Activated CD8-positive, alpha-beta memory T cell treated with anti-CD3 and anti-CD28 coated beads, Interleukin-2, amount 10 ng/mL, durations not matched to agents 7 days and 5 days (primary cell): ENCODE measurements at places on chromosomes 11 and 22. TPM values are rescaled to one million over a fixed set of nuclear protein-coding genes. Genes with fewer than 3 reads are reported as not detected.

DNA sequence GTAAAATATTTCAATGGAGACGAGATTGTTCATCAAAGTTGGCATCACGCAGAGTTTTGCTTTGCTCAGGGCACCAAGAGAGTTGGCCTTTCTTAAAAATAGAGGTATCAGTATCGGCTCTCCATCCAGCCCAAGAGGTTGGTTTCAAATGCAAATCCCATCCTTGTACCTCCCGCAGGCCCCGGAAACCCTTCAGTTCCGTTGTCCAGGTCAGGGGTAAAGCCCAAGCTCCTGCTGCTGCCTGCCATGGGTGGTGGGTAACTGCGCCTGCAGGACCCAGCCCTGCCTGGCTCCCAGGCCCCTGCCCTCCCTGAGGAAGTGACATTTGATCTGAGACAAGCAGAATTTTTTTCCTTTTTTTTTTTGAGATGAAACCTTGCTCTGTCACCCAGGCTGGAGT lies 49.3 kb upstream of the RTL6 start:
- DNase-seq = no peak
- H3K36me3 ChIP-seq = no peaks in the 10 kb centered on the region
- peaks cover 9% of the 10 kb centered on the region for H3K4me1 ChIP-seq
- H3K4me3 ChIP-seq = no peak overlapping the region
- H3K27ac ChIP-seq = no peak overlapping the region

- peak overlapping the region; percentile 19 for H3K27ac ChIP-seq
- peak; percentile 79 for DNase-seq
- peaks cover 50% of the 10 kb centered on the region for H3K36me3 ChIP-seq
These were observed 21.8 kb downstream of the NUCB2 start for GRCh38 chr11:17298302-17298701.

Gene SLC17A6
- not detected for total RNA-seq

Gene SCGB1D2
- total RNA-seq = not detected

Gene C11orf54
- 17.1 TPM for total RNA-seq

GRCh38 chr11:64057890-64058289 lies 22.2 kb downstream of the FLRT1 start:
- H3K4me1 ChIP-seq = peaks cover 6% of the 10 kb centered on the region
- no peak for DNase-seq
- H3K36me3 ChIP-seq = no peaks in the 10 kb centered on the region

Gene SMTNL1
- not detected for total RNA-seq

DNA sequence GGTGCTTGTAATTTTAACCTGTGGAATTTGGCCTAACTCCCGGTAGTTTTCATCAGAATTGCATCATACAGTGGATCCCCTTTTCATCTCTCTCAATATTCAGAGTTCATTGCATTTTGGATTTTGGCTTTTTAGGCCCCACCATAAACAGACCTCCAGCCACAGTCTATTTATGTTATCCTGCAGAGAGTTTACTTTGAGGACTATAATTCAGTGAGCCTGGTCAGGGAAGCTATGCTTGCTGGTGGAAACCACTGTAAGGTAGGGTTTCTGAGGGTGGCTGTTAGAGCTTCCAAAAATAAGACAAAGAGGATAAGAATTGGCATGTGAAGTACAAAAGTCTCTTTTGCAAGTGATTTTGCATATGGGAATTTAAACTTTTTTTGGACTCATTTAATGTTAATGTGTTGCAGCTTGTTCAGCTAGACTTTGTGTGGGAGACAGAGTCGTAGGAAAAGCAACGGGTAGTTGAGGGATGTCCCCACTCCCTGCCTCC lies 34.8 kb upstream of the DDI1 start:
- H3K4me1 ChIP-seq = no peaks in the 10 kb centered on the region
- no peaks in the 10 kb centered on the region for H3K36me3 ChIP-seq
- H3K27ac ChIP-seq = no peak overlapping the region

Gene MS4A6E
- not detected for total RNA-seq

Gene CARNS1
- 1.3 TPM for total RNA-seq

Gene POU2AF3
- total RNA-seq = not detected

Gene PGGHG
- total RNA-seq = 229 TPM

Gene GUCY1A2
- total RNA-seq = not detected

DNA sequence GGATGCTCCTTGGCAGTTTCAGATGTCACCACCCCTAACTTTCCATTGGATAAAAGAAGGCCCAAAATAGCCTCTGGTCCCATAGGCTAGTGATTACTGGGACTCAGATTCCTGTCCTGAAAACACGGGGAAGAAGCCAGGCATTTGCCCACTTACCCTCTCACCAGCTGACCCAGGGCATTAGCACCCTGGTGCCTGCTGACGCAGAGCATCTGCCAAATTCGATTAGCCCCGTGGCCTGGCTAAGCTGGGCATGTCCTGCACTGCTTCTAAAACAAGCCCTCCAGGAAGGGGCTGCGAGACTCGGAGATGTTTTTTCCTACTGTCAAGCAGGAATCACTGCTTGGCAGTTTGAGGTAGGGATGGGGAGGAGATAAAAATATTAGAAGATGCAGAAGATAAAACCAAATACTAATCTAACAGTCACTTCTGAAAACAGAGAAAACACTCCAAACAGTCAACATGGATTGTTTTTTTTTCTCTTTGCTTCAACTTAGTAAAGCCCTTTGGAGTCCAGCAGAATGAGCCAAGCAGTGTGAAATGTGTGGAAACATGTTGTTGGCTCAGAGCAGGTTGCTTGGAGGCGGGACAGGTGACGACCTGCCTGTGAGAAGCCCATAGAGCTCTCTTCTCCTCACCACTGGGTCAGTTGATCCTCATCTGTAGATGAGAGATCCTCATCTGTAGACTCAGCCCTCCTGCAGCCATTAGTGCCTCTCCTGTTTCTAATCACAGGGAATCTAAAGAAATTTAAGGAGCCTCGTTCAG lies 54.0 kb downstream of the BDNF start:
- DNase-seq = no peak
- no peaks in the 10 kb centered on the region for H3K27me3 ChIP-seq
- H3K4me1 ChIP-seq = no peaks in the 10 kb centered on the region
- H3K27ac ChIP-seq = no peak overlapping the region
- no peaks in the 10 kb centered on the region for H3K36me3 ChIP-seq
- no peak overlapping the region for H3K4me3 ChIP-seq

DNA sequence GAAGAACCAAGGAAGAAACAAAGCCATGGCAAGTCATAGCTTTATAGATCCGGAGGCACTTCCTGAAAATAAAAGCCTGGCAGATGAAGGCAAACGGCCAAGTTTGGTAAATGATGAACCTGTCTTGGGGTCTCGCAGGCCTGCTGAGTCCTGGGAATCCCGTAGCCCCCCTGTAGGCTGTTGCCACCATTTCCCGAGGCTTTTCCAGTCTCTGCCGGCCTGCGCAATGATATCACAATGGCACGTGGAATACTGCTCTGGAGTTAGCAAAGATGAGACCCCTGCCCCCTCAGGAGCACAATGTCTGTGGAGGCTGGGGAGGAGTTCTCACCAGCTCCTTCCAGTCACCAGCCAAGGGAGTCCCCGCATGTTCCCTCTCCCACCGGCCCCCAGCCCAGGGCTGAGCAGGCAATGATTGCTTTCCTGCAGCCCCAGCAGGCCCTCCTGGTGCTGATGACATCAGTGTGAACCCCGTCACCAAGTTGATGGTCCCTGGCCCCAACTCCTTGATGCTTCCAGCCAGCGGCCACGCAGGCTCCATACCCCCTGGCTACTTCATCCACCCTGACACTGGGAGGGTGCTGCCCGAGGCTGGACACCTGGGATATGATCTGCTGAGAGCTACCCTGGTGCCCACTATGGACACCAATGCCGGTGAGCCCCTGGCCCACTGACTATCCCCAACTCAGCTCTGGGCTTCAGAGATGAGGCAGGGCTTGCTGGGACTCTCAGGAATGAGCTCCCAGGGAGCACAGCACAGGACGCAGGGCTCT lies 55.9 kb downstream of the BTG4 start:
- no peak overlapping the region for H3K27ac ChIP-seq
- DNase-seq = no peak
- no peaks in the 10 kb centered on the region for H3K36me3 ChIP-seq
- no peak overlapping the region for H3K4me3 ChIP-seq
- H3K27me3 ChIP-seq = peaks cover 24% of the 10 kb centered on the region
- H3K4me1 ChIP-seq = no peaks in the 10 kb centered on the region

DNA sequence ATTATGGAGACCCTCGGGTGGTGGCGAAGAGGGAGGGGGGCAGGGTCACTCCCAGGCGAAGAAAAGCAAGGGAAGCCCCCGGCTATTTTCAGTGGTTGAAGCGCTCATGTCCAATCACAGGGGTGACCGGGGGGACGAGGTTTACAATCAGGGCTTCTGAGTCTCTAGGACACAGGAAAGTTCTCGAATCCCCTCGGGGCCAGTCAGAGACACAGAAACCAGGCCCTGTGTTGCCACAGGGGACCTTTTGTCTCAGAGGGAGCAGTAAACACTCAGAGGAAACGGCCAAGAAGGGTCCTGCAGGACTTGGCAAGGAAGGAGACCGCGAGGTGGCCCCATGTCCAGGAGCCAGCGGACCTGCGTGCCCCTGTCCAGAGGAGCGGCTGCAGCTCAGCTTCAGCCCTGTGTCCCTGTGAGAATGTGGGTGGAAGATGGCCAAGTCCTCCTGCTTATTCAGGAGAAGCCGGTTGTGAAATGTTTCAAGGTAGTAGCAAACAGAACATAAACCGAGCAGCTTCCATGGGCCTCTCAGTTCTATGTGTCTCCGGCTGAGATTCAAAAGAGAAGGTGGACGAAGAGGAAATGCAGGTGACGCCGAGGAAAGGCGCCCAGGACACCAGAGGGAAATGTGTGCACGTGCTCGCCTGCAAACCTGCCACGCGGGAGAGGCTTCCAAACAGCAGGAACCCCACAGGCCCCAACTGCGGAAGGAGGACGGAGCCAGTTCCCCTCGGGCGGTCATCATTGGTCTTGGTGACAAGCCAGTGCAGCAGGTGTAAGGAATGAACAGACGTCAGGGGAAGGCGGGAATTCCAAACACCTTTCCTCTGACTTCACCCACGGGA lies 357.6 kb downstream of the BRD1 start:
- no peaks in the 10 kb centered on the region for H3K27me3 ChIP-seq
- H3K4me1 ChIP-seq = no peaks in the 10 kb centered on the region
- H3K36me3 ChIP-seq = no peaks in the 10 kb centered on the region

GRCh38 chr11:122436188-122436555 lies 219.3 kb upstream of the UBASH3B start:
- H3K4me1 ChIP-seq = no peaks in the 10 kb centered on the region
- no peaks in the 10 kb centered on the region for H3K36me3 ChIP-seq
- no peak overlapping the region for H3K4me3 ChIP-seq
- peaks cover 14% of the 10 kb centered on the region for H3K27me3 ChIP-seq

Gene LRRC74B
- total RNA-seq = not detected

GRCh38 chr22:28064920-28065319 lies 145.9 kb upstream of the PITPNB start:
- peaks cover 14% of the 10 kb centered on the region for H3K27me3 ChIP-seq
- DNase-seq = no peak
- no peaks in the 10 kb centered on the region for H3K36me3 ChIP-seq
- no peaks in the 10 kb centered on the region for H3K4me1 ChIP-seq

DNA sequence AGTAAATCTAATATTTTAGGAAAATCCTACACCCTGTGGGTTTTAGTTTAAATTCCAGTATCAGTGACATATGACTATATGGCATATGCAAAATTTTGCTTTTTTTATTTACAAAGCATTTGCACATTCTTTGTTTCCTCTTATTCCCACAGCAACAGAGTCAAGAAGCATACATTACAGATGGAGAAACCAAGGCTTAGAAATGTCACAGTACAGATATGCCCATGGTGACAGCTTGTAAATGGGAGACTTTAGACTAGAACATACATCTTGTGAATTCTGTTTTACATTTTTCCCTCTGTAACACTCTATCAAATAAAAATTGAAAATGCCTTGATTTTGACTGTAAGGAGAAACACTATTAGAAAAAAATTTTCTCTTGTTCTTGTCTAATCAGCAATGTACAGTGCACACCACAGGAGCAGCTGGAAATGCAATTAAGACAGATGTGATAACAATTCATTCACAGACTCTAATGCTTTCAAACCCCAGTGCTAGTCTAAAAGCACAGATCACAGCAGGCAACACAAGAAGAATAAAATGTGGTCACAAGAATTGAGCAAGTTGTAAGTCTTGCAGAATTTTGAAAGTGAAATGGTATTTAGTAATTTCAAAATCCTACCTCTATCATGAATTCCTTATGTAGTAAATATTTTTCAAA lies 375.9 kb downstream of the LUZP2 start:
- H3K27me3 ChIP-seq = no peaks in the 10 kb centered on the region
- no peaks in the 10 kb centered on the region for H3K36me3 ChIP-seq
- H3K4me1 ChIP-seq = no peaks in the 10 kb centered on the region

Gene OR8G5
- total RNA-seq = not detected

Gene C11orf65
- total RNA-seq = not detected

GRCh38 chr11:92259861-92260260 lies 35.2 kb downstream of the FAT3 start:
- no peaks in the 10 kb centered on the region for H3K4me1 ChIP-seq
- H3K27ac ChIP-seq = no peak overlapping the region

DNA sequence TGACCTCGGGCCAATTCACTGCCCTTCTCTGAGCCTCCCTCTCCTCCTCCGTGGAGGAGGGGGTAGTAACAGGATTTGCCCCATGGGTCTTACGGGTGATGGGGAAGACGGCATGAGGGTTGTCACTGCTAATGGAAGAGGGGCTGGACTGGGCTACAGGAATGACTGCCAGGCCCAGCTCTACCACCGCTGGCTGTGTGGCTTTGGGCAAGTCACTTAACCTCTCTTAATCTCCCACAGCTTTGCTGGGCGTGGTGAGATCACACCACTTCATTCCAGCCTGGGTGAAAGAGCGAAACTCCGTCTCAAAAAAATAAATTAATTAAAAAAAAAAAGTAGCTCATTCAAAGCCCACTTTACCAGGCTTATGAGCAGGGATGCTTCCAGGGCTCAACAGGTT lies 2.8 kb downstream of the SYT12 start:
- H3K27ac ChIP-seq = no peak overlapping the region
- H3K4me1 ChIP-seq = peaks cover 29% of the 10 kb centered on the region
- no peak for DNase-seq
- H3K27me3 ChIP-seq = peaks cover 77% of the 10 kb centered on the region
- H3K36me3 ChIP-seq = peaks cover 2% of the 10 kb centered on the region

DNA sequence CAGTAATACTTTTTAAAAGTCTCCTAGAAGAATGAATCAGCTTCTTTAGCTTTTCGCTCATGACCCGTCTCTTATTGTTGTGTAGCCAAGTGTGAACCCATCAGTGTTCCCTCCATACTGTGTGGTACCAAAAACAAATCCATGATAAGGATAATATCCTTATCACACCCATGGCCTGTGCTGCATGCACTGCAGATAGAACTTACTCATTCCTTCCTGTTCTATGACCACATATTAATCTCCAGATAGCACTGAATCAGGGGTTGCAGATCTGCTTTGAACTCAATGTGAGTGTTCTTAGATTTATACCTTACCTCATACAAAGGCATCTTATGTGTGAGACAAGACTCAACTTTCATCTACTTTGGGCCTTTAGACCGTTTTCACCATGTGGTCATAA lies 373.4 kb downstream of the JRKL start:
- no peak overlapping the region for H3K4me3 ChIP-seq
- H3K4me1 ChIP-seq = no peaks in the 10 kb centered on the region
- H3K36me3 ChIP-seq = no peaks in the 10 kb centered on the region
- no peak for DNase-seq
- H3K27me3 ChIP-seq = no peaks in the 10 kb centered on the region
- no peak overlapping the region for H3K27ac ChIP-seq

- H3K27ac ChIP-seq = no peak overlapping the region
- H3K27me3 ChIP-seq = no peaks in the 10 kb centered on the region
- DNase-seq = no peak
- no peaks in the 10 kb centered on the region for H3K36me3 ChIP-seq
- peaks cover 4% of the 10 kb centered on the region for H3K4me1 ChIP-seq
These were observed 35.4 kb downstream of the CDKN1C start for GRCh38 chr11:2849994-2850770.
